ENCODE measurements at places on chromosomes 1 and 21.

DNA sequence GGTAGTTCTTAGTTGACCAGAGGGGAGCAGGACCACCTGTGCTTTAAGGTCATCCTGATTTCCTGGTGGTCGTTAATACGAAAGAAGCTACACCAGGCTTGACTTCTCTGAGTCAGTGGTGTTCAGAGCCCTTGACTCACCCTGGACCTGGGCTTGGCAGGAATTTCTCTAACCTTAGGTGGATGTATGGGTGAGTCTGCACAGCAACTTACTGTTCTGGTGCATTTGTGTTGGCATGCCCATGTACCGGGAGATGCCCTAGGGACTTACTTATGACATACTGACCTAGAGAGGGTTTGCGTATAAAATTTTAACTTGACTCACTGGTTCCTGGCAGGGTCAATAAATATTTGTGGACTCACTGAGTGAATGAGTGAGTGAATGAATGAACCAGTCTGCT lies 304.6 kb downstream of the DISC1 start:
- no peak for DNase-seq

DNA sequence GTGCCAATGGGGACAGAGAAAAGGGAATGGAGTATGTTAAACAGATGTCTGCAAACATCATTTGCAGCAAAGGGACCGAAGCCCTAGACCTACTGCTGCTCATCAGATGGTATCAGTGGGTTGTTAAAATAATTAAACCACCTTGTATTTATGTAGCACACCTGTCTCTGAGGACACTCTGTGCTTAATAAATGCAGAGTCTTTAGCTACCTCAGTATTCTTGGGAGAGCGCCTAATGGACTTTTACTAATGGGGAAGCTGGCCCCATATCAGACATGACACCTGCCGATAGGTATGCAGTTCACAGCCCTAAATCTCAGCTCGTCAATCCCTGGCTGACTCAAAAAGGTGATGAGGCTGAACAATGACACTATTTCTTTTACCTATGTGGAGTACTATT lies 54.4 kb downstream of the SYT6 start:
- no peak for DNase-seq

- DNase-seq: no peak
Observed at GRCh38 chr1:234684856-234685255, 74.9 kb upstream of the IRF2BP2 start.

DNA sequence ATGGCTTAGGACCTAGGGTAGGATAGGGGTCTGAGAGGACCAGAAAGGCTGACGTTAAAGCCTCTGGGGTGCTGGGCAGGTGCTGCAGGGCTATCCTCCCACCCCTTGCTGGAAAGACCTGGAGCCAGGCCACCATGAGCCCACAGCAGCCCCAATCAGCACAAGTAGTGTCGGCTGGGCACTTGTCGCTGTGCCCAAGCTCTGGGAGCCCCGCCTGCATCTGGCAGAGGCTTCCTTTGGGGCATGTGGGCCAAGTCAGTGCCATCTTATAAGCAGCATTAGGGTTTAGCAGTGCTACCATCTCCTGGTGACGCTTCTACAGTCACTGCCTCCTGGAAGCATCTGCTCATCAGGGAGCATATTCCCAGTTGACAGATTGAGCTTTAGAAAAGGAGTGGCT lies 31.3 kb downstream of the MAN1C1 start:
- DNase-seq: no peak

DNA sequence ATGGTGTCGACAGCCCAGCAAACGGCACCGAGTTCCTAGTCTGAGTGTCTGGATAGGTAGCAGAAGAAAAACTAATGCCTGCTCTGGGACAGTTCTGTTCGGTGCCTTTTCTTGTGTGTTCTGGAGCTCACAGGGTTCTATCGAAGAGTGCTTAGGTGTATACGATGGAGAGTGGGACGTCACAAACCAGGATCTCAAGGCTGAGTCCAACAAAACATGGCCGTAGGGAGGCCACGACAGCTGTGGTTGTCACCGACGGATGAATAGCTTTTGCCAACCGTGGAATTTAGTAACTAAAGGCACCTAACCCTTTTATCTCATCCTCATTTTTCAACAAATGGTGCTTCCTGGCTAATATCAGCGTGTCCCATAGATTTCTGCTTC lies 635 bp upstream of the SYNJ1 start:
- no peak for DNase-seq

DNA sequence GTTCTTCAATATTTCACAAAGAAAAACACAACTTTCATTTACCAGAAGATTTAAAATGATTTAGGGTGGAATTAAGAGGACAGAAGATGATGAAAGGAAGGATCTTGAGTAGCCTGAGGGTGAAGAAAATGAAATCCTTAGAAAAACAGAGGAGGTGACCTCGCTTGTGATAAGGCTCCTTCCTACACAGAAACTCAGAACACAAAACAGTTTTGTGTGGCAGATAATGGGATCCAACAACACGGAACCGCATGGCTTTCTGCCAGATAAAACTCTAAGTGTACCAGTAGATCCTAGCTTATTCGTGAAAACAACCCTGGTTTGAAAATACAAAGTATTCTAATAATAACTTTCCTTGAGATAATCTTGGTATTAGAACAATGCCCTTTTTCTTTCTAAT lies 74.0 kb upstream of the EXO1 start:
- DNase-seq: no peak

GRCh38 chr1:247291833-247292561 lies 36.1 kb downstream of the VN1R5 start:
- DNase-seq: no peak

GRCh38 chr1:241443561-241443960 lies 76.0 kb downstream of the FH start:
- no peak for DNase-seq

DNA sequence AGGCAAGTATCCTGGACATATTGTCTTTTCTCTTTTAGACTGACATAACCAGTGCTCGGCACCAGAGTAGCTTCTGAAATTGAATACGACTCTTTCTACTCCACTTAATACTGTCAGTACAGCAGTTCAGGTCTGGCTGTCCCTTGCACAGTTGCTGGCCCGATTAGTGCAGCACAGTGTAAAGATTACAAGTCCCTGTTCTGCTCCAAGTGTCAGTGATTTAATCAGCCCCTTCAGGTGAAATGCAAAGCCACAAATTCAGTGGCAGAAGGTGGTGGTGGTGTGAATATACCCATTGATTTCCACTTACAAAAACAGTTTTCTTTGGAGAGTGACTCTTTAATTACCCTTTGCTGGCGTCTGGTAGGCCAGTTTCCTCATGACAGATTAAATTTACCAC lies 545.4 kb downstream of the ADGRL2 start:
- DNase-seq: no peak

DNA sequence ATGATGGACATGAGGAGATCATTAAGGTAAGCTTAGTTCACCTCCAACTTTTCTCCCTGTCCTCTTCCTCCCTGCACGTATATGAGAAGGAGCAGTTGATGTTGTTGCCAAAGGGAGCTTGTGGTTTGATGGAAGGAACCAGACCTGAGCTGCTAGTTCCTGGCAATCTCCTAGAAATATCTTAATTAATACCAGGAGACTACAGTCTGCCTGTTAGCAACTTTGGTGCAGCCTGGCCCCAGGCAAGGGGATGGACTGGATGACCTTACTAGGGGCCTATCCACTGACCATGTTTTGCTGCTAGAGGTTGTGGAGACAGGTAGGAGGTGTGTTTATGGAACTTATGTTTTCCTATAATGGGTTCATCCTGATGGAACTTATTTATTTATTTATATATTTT lies 22.6 kb downstream of the TUFT1 start:
- DNase-seq: no peak

DNA sequence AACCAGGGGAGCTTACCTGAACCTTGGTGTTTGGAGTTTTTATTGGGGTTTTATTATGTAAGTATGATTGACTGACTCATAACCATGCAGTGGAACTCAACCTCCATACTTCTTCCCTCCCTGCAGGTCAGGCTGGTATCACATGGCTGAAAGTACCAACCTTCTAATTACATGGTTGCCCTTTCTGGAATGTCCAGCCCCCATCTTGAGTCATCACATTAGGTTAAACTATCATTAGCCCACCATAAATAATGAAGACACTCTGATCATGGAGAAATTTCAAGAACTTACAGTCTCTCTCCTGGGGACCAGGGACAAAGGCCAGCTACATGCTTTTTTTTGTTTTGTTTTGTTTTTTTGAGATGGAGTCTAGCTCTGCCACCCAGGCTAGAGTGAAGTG lies 19.2 kb upstream of the DPH5 start:
- no peak for DNase-seq

- DNase-seq: no peak
Observed at GRCh38 chr1:37437087-37437486, 37.3 kb upstream of the ZC3H12A start.

GRCh38 chr1:45787905-45788304 lies 15.5 kb upstream of the MAST2 start:
- no peak for DNase-seq

GRCh38 chr1:107976431-107976830 lies 11.5 kb upstream of the VAV3 start:
- no peak for DNase-seq

GRCh38 chr21:32315511-32316281 lies 17.0 kb downstream of the MRAP start:
- no peak for DNase-seq

GRCh38 chr1:230067419-230067870 lies 407 bp downstream of the GALNT2 start:
- DNase-seq: peak; percentile 33

DNA sequence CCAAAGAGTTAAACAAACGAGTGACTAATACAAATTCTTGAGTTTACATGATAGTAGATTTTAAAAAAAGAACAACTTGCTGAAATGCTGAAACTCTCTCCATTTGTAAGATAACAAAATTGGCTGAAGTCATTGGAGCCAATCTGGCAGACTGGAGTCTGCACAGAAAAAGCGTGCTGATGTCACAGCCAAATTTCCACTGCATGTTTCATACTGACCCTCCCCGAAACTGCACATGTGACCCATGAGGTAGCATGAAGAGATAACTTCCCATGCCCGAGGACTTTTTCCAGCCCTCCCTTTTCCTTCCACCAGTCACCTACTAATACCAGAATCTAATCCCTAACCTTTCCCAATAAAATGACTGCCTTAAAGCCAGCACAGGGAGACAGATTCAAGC lies 1.2 kb upstream of the LELP1 start:
- no peak for DNase-seq

- no peak for DNase-seq
Observed at GRCh38 chr1:162663086-162663485, 30.8 kb downstream of the DDR2 start.

GRCh38 chr1:209642816-209643215 lies 9.4 kb downstream of the LAMB3 start:
- no peak for DNase-seq

DNA sequence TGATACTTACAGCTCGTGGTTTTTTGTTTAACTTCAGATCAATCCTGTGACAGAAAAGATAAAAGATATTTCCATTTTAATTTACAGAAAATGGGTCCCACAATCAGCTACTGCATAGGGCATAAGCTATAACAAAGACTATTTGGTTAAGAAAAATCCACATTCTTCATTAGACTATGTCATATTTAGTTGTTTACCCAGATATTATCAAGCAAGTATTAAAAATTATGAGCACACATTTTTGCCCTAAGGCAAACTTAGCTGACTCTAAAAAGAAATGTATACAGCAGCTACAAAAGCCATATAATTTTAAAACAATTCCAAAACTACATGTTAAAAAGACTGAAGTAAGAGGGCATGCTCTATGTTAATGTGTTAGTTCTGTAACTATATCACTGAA lies 18.7 kb downstream of the MEAF6 start:
- DNase-seq: no peak

DNA sequence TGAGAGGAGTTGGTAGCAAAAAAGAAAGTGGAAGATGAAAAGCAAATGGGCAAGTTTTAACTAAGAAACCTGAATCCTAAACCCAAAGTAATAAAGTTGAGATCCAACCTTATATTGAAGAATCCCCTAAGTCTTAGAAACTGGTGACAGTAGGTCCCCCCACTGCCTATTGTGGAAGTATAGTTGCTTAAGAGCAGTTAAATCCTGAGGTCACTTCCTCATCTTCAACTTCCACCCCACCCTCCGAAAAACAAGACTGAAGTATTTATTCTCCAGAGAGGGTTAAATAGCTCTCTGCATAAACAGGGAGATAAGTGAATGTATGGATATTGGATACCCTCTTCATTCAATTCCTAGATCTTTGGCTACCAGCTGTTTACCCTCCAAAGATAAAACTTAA lies 3.3 kb upstream of the DSTYK start:
- DNase-seq: no peak

Measured in CD8-positive, alpha-beta T cell (primary cell).